ENCODE measurements at places on chromosomes 3 and 15.

- no peak for DNase-seq
Observed at GRCh38 chr3:157255797-157256196, 95.8 kb upstream of the CCNL1 start.

GRCh38 chr15:88802991-88803240, 320 bp upstream of the ACAN start:
- DNase-seq = no peak

DNA sequence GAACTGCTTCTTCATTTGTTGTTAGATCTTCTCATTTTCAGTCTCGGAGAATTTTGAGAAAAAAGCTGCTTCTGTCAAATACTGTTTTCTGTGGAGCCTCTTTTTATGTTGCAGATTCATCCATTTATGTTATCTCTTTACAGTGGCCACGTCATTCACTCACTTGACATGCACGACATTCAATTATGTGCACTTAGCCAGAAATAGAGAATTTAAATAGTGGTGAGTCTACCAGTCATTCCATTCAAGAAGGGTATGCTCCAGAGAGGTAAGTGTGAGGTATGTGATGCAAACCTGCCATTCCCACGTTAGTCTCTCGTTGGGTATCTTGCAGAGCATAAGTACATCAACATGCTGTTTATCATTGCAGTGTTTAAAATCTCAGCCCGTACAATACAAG, 9.8 kb downstream of the ARPP19 start:
- DNase-seq = no peak

GRCh38 chr3:170469151-170470062, 50.7 kb downstream of the CLDN11 start:
- no peak for DNase-seq

GRCh38 chr3:87045473-87045872, 54.5 kb upstream of the VGLL3 start:
- DNase-seq = no peak

DNA sequence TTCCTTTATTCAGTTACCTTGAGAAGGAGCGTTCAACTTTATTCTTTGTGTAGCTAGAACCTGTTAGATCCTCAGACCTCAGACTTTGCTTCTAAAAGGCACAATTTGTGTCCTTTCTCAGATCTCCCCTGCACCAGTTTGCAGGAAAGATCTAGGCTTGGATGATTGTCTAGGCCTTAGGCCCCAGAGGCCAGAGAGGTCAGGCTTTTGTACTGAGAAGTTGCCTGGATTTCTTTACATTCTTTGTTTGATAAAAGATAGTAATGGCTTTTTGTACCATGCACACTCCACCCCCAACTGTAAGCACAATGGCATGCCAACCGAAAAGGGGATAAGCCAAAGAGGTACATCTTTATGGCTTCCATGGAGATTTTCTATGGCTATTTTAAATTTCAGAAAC, 719.6 kb upstream of the NR2F2 start:
- DNase-seq = no peak

GRCh38 chr3:179268400-179269051, 17.6 kb upstream of the KCNMB3 start:
- no peak for DNase-seq

- DNase-seq = no peak
Observed at GRCh38 chr15:65816441-65816840, 24.3 kb upstream of the DENND4A start.

- DNase-seq = no peak
Observed at GRCh38 chr3:38117163-38117716, 19.7 kb downstream of the ACAA1 start.

- no peak for DNase-seq
Observed at GRCh38 chr15:52806284-52806655, 16.1 kb upstream of the ONECUT1 start.

DNA sequence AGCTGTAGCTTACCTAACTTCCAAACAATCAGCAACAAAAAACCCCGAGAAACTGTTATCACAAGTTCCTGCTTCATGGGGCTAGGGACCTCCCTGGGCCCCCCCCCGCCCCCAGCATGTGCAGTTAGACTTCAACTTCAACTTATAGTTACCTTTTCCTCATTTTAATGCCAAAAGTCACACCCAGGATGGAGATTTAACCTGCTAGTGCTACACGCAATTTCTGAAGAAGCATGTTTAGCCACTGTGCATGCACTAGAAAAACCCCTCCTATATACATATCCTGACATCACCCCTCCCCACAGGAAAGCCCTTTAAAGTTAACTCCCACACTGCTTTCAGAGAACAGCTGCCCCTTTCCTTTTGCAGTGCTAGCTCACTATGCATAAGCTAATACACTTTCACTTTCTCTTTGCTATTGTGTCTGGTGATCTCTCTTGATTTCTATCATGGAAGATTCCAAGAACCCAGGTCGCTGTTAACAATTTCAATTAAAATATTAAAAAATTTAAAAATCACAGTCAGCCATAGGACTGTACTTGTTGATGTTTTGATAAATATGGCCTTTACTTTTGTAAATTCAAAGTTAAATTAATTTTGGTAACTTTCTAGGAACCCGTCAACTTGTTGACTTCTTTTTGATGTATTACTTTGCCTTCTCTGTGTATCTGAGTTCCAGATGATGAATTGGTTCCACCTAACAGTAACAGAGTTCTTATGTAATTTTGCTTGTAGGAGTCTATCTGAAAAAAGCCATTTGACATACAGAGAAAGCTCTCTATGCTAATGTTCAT, 75.2 kb upstream of the ACAD9 start:
- DNase-seq = no peak

GRCh38 chr3:193168931-193169330, 72.1 kb upstream of the PLAAT1 start:
- DNase-seq = no peak

DNA sequence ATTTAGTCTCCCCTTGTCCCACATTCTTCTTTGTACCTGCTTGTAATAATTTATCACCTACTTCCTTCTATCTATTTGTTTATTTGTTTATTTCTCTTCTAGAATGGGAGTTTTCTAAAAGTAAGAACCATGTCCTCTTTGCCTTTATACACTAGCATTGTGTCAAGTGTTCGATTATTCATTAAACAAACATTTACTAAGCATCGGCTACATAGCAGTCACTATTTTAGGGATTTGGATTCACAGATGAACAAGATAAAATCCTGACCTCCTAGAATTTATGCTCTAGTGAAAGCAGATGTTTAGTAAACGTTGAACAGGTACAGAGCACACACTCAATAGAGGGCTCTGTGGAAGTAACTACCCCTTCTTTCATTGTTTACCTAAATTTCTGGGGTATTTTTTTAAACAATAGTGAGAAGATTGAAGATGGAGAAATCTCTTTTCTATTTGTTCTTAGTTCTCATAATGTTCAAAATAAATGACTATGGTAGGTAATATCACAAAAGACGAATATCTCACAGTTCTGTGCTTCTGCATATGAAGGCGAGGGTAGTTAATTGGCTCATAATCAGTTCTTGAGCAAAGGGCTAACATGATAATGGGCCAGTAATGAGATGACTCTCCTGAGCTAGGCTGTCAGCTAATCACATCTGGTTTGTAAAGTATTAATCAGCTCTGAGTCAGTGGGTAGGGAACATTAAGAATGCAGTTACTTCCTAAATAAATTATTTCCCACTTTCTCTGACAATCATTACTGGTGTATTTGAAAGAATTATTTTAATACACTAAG, 111.9 kb downstream of the SLC9A9 start:
- DNase-seq = no peak

DNA sequence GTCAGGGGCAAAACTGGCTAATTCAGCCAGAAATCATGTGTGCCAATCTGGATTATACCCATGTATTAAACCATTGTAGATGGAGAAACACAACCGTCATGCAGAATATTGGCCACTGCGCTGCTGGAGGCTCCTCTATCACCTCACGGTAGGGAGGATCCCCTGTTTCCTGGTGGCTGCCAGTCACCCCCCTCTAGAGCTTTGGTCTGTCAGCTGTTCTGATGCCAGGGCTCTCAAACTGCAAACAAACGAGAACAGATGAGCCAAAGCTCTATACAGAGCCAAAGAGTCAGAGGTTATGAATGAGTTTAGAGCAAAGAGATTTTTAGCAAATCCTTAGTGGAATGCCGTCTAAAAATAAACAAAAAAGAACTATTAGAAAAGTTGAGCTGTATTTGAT, 62.5 kb downstream of the IL20RB start:
- DNase-seq = no peak

DNA sequence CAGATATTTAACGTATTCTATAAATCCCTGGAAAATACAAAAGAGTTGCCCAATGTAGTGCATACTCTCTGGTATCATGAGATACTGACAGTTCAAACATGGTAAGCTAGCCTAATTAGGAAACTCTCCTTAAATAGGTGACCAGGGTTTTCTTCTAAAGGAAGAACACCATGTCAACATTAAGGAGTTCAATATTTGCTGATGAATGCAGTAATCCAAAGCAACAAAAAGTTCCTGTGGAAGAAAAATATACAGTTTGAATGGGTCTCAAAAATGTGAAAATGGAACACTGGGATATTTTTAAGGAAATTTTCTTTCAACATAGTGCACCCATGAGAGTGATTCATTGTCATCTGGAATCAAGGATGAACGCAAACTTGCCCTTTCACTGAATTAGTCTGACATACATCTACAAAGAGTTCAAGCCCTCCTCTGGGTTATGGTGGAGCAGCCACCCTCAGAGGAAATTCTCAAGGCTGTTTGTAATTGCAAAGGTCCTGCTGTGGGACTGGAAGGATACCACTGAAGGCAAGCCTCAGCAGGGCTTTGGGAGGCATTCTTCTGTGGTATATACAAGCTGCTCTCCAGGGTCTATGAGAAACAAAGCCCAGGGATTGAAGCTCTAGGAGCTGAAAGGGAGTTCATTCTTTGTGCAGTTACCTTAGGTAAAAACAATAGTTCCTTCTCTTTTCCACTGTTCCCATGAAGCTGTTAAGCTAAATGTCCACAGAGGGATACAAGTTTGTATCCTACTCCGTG, 700.3 kb downstream of the TUSC7 start:
- DNase-seq = no peak

DNA sequence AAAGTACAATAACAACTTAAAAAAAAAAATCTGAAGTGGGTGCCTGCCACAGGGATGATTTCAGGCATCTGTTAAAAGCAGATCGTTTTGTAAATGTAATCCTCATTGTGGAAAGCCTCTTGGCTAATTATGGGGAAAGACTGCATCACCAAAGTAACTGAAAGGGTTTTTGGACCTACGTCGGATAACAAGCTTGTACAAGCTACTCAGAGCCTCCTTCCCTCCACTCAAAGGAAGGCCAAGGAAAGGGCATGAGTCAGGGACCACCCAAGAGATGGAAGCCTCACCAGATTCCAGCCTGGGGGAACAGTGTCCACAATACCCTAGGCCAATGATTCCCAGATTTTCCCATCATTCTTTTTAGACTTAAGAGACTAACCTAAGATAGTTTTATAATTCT, 84.3 kb downstream of the ATP1B3 start:
- no peak for DNase-seq

DNA sequence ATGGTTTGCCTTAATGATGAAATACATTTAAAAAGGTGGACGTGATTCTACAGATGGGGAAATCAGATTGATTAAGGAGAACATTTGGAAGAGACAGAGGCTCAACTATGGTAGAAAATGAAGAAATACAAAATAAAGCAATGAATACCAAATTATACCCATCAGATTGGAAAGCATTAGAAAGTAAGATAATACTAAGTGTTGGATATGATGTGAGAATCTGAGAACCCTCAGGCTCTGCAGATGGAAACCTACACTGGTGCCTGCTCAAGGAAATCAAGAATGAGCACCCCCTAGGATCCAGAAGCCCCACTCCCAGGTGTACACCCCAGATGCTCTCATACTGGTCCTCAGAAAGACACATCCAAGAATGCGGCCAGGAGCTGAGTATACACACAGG, 4.6 kb downstream of the FAM174B start:
- DNase-seq = no peak

- no peak for DNase-seq
Observed at GRCh38 chr3:172287937-172288477, 160.2 kb downstream of the GHSR start.

- no peak for DNase-seq
Observed at GRCh38 chr15:51263726-51264125, 74.7 kb downstream of the CYP19A1 start.

DNA sequence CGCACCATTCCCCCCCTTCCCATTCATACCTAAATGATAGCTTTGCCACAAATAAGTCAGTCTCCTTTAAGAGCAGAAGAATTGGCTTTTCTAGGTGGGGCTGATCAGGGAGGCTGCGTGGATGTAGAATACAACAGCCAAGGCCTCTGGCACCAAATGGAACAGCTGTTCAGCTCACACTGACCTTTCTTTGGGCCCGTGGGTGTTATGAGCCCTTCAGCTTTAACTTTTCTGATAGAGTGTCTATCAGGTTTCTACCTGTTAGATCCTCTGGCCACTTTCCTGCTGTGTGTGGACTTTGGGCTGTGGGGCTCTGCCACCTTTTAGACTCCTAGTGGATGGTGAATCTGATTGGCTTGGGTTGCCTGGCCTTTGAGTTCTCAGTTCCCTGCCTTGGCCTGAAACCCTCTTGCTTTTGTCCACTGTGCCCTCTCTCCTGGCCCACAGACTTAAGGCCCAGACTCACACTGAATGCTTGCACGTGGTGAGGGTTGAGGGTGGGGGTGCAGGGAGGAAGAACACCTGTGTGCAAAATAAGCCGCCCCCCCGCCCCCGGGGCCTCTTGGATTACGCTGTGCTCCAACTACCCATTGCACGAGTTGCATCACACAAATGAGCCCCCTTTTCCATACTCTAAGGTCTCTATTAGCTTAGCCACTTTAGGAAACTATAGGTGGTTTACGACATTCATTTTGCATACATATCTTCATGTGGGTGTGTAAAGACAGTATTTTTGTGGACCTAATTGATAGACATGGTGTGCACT, 1.3 kb upstream of the RFX7 start:
- DNase-seq = no peak

DNA sequence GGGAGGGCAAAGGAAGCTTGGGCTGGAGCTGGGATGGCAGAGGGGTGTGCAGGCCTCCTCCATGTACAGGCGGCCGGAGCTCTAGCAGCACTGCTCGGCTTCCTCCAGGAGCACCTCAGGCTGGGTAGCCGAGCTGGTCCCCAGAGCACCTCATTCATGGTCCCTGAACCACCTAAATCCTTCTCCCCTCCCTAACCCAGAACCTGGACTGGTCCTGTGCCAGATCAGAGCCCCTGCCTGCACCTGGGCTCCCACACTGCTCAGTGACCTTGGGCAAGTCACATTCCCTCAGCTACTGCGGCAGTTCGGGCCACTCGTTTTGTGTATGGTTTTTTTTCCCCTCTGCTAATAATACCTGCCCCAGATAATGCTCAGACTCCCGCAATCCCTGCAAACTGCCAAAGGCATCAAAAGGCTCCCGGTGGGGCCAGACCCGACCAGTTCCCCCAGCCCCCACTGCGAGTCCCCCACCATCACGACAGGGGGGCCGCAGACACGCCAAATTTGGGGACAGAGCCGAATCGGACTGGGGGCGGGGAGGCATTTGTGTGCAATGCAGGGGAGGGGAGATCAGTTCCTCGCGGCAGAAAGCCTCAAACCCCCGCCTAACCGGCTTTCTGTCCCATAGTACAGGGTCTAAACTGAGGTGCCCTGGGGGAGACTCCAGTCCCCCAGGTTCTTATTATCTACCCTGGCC, 1.3 kb downstream of the SEMA7A start:
- no peak for DNase-seq

All from esophagus squamous epithelium (tissue), 5 donors.